ENCODE measurements at places on chromosomes 5 and 9.

GRCh38 chr5:144335561-144335960 lies 164.9 kb downstream of the KCTD16 start:
- no peak for DNase-seq

DNA sequence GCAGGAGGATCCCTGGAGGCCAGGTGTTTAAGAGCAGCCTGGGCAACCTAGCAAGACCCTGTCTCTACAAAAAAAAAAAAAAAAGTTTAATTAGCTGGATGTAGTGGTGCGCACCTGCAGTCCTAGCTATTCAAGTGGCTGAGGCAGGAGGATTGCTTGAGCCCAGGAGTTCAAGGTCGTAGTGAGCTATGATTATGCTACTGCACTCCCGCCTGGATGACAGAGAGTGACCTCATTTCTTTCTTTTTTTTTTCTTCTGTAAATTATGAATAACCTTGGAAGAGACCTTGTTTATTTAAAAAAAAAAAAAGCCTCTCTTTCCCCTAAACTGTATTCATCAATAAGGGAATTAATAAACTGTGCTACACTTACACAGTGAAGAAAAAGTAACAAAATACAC lies 43.6 kb upstream of the SLC30A5 start:
- no peak for DNase-seq

DNA sequence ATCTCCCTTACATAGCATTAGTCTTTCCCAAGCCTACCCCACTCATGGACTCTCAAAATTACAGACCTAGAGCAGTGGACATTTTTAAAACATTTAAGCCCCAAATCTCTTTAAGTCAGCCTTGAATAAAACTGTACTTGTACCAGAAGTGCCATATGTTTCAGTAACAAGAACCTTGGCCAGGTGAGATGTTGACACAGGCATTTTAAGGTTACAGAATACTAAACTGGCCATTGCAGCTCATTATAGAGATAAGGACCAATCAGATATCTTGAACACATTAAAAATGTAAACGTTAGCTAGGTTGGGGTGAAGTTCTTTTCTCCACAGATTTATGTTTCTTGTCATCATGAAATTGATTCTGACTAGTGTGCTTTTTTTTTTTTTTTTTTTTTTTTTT lies 103.8 kb upstream of the MIER3 start:
- DNase-seq = no peak

GRCh38 chr9:91741522-91741921 lies 208.5 kb downstream of the ROR2 start:
- no peak for DNase-seq

DNA sequence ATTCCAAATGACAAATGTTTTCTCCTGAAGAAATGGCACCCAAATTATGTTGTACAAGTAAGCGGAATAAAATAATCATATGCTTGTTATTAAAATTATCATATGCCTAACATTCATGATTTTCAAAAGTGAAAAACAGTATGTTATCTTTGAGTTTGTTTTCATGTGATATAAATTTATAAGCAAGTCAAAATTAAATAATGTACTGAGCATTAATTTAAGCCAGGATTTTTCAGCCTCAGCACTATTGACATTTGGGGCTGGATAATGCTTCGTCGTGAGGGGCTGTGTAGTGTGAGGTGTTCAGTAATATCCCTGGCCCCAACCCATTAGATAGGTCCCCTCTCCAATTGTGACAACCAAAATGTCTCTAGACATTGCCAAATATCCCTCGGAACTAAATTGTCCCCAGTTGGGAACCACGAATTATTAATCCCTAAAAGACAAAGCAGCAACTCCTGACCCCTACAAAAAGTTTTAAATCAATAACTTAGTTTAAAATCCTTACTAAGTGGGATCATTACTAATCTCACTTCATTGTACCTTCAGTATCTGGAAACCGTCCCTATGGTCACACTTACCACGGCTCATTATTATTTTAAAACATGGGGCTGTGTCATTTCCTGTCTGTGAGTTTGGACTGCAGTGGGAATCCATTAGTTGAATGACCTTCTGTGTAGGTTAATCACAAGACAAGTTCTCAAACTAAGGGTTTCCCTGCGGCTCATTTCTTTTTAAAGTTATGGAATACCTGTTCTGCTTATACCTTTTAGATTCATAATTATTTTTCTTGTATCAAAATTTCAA lies 1.3 kb upstream of the NNT start:
- DNase-seq = no peak

DNA sequence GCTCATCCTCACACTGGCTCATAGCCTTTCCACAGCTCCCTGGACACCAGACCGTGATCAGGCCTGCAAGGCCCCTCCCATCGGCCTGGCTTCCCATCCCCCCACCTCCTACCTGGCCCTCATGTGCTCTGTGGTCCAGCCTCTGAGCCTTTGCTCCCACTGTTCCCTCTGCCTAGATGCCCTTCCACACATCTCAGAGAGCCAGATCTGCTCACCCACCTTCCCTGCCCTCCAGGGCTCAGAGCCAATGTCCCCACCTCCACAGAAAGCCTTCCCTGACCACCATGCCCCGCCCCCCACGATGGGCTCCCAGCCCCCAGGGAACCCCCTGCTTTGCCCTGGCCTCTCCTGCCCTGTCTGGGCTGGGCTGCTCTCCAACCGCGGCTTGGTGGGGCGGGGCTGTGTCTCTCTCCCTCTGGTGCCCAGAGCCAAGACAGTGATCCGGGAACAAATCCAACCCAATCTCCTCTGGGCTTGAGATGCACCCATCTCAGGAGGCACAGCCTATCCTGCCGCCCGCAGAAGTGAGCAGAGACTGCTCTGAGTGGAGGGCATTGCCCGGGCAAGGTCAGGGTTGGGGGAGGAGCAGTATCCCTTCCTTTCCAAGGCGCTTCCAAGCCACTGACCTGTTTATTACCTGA lies 1.6 kb downstream of the NINJ1 start:
- DNase-seq = no peak

- no peak for DNase-seq
Observed at GRCh38 chr9:36891341-36891811, 142.7 kb downstream of the PAX5 start.

DNA sequence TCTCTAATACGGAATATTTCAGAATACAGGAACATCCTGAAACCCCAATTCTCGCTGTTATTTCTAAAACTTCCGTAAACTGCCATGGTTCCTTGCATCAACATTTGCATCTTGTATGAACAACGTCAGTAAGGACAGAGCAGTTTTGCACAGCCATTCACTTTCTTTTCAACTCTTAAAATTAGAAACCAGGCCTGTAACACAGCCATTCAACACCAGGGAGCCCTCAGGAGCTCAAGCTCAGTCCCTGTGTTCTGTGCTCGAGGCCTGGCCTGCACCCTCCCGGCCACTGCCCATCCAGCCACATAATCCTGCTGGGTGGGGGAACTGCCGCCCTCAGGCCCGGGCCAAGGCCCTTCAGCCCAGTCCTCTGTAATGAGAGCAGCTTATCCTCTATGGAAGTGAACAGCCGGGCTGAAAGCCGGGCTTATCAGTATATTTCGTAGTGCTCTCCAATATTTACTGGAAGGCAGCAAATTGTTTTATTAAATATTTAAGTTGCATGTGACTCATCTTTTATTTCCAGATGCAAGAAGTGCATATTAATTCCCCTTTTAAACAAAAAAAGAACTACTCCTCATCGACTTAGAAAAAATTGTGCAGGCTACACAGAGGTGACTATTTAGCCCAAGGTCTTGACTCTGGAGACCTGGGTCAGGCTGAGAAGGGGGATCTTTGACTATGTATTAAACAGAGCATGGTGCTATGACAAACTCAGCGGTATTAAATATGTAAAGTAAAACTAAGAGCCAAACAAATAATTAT lies 33.2 kb upstream of the SLC6A3 start:
- DNase-seq = no peak

- DNase-seq = no peak
Observed at GRCh38 chr9:18396102-18396728, 77.7 kb upstream of the ADAMTSL1 start.

- DNase-seq = no peak
Observed at GRCh38 chr9:137368431-137369035, 54.4 kb downstream of the EXD3 start.

DNA sequence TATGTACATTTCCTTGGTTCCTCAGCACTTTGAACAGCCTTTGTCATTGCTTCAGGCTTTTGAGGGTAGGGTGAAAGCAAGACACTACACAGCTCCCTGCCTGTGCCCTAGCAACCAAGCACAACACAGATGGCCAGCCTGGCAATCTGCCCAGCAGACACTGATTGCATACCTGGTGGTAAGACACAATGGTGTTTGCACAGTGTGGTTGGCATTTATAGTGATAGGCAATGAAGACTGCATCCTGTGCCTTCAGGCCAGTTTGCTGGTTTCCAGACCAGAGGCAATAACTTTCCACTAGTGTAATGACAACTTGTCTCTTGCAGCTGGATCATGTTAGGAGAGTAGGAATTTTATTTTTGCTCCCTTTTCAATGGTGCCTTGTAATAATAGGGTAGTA lies 144.5 kb upstream of the TNC start:
- DNase-seq = no peak

DNA sequence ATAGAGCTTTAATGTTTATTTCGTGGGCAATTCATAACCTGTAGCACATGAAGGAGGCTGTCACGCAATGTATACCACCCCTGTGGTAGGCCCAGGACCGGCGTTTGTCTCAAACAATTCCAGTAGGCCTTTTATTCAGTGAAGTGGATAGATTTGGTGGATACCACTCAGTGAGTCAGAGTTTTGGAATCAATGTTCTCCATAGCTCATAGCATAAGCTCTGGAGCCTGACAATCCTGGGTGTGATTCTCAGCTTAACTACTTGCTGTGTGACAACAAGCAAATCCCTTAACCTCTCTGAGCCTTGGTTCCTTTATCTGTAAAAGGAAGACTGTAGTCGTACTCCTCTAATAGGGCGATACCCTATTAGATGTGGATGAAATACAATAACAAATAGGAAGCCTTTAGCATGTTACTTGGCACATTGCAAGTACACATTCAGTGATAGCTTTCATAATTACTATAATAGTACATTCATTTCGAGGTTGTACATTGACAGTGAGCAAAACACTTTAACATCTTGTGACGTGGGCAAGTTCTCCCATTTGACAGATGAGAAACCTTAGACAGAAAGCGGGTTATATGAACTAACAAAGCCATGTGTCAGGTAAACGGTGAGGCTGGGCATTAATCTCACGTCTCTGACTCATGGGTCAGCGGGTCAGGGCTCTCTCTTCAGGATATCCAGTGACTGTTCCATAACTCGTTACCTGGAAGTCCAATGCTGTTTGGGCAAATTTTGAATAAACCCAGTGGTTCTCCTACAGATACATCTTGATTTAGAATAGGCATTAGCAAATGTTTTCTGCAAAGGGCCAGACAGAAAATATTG lies 130.8 kb downstream of the C9orf152 start:
- no peak for DNase-seq

DNA sequence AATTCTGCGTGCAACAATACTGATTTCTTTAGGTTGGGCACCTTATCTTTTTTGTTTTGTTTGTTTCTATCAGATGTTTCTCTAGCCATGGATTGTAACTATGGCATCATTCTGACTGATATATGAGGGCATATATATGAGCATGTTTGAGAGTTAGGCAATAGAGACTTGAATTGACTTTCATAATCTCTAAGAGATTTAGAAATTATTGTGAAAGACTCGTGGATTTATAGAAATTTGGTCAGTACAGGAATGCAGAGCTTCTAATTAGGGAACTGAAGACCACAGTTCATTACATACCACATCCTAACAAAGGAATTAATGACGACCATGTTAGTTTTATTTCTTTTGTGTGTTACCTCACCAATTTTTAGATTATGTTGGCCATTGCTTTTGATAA lies 546.0 kb upstream of the GRAMD2B start:
- DNase-seq = no peak

GRCh38 chr5:11904265-11904906 lies at the start of gene CTNND2:
Gene CTNND2, minus strand, starts transcription at chr5:11904446. Its CDS starts 593 bp downstream, at chr5:11903853.
- DNase-seq = no peak

DNA sequence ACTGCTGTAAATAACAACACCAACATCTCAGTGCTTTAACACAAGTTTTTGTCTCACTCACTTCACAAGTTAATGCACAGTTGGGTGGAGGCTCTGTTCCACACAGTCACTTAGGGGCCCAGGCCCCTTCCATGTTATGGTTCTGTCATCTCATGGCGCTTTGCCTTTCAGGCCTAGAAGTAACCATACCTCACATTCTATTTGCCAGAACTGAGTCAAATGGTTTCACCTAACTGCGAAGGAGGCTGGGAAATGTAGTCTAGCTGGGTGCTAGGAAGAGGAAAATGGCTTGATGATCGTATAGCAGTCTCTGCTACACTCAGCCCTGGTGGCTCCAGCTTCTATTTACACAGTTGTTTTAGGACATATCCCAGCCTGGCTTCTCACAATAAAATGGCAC lies 23.1 kb upstream of the MVB12B start:
- DNase-seq = no peak

DNA sequence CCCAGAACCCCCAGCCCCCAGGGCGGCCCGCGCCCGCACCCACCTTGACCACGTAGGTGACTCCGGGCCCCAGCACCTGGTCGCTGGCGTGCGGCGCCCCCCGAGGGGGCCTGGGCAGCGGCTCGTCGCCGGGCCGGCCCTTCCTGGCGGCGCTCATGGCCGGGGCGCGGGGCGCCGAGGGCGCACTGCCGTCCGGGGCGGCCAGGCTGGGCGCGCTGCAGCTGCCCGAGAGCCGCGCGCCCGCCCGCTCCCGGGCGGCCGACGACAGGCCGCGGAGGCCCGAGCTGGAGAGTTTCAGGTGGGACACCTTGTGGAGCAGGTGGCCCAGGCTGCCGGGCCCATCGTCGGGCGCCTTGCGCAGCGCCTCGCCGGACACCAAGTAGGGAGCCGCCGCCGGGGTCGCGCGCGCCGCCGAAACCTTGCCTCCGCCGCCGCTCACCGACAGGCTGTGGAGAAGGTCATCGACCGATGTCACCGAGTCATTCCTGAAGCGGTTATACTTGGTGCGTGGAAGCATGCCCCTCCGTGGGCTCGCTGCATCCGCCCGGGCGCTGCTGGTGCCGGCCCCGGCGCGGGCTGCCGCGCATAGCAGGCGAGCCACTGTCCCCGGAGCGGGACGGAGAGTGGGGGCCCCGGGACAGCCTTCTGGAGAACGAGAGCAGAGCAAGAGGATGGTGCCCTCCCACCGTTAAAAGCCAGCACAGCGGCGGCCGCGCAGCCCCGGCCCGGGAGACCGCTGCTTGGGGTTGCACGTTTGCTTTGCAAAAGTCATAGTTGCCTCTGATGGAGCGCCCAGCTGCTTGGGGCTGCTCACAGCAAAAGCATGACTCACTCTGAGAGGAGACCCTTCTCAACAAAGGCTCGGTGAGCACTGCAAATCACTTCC lies at the start of gene SHC3:
TSS of gene SHC3 (minus strand) at position 875 of the 886 bp plus-strand sequence. CDS start at position 517, 358 bp downstream.
- DNase-seq = no peak

DNA sequence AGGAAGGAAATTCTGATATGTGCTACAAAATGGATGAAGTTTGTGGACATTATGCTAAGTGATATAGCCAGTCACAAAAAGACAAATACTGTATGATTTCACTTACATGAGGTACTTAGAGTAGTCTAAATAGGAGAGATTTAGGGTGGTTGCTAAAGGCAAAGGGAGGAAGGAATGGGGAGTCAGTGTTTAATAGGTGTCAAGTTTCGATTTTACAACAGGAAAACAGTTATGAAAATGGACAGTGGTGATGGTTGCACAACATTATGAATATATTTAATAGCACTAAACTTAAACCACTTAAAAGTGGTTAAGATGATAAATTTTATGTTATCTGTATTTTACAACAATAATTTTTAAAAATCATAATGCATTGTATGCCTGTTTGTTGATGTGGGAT lies 40.4 kb upstream of the ECM2 start:
- no peak for DNase-seq

GRCh38 chr5:132223861-132224260 lies 3.8 kb downstream of the P4HA2 start:
- no peak for DNase-seq

GRCh38 chr5:137641148-137641547 lies 94.7 kb downstream of the KLHL3 start:
- DNase-seq = no peak

GRCh38 chr5:73236541-73237128 lies 63.6 kb downstream of the TMEM174 start:
- no peak for DNase-seq
